ENCODE measurements at places on chromosomes 1 and 21.

DNA sequence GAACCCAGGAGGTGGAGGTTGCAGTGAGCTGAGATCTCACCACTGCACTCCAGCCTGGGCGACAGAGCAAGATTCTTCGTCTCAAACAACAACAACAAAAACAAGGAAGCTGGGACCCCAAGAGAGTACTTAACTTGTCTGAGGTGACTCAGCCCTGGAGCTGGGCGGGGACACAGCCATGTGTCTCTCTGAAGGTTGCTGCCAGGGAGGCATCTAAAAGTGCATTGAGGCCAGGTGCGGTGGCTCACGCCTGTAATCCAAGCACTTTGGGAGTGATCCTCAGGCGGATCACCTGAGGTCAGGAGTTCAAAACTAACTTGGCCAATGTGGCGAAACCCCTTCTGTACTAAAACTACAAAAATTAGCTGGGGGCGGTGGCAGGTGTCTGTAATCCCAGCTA, 7.7 kb downstream of the IFI6 start:
- DNase-seq, result no peak

GRCh38 chr1:202659541-202659940, 50.7 kb downstream of the SYT2 start:
- no peak for DNase-seq

DNA sequence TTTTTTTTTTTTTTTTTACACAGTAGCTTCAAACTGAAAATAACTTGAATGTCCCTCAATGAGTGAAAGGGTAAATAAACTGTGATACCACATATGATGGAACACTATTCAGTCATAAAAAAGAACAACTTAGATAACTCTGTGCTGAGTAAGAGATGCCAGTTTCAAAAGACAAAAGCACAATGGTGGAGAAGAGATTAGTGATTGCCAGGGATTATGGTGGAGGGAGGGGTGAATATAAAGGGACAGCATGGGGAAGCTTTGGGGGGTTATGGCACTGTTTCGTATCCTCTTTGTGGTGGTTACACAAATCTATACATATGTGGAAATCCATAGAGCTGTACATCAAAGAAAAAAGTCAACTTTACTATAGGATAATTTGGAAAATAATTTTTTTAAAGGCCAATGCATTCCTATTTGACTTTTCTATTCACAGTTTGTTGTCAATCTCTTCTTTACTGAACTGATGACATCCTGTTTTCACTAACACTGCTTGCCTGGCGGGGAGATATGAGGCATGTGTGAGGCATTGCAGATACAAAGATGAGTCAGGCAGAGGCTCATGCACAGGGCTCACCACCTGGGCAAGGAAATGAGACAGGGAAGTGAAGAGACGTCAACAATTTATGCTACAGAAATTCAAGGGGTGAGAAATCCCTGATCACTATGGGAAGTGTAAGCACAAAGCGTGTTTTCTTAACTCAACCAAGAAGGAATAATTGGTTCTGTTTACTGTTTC, 302.7 kb downstream of the DUSP10 start:
- DNase-seq, result no peak

DNA sequence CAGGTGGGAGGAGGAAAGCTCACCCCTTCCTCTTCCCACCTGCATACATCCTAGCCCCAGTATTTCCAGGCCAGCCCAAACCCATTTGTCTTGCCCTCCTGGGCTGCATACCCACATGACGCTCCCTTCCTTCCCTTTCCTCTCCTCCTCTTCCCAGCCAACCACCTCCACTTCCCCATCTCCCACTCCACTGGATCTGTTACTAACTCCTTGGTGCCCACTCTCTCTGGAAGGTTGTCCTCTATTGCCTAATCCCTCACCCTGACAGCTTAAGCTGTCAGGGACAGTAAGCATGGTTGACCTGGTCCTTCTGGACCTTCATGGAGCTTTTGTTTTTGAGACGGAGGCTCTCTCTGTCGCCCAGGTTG, 23.0 kb upstream of the SYNC start:
- no peak for DNase-seq

DNA sequence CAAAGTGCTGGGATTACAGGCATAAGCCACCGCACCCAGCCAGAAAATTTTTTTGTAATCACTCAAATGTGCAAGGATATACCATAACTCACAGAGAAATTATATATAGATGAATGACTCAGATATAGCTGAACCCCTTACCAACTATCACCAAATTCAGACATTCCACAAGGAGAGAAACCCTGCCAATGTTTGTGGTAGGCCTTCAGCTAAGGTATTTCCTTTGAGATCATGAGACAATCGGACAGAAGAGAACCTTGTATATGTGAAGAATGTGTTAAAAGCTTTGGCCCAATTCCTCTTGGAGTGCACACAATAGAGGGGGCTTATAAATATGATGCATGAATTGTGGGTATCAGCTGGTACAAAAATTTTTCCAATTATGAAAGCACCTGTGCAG, 50.7 kb downstream of the ZNF684 start:
- no peak for DNase-seq

DNA sequence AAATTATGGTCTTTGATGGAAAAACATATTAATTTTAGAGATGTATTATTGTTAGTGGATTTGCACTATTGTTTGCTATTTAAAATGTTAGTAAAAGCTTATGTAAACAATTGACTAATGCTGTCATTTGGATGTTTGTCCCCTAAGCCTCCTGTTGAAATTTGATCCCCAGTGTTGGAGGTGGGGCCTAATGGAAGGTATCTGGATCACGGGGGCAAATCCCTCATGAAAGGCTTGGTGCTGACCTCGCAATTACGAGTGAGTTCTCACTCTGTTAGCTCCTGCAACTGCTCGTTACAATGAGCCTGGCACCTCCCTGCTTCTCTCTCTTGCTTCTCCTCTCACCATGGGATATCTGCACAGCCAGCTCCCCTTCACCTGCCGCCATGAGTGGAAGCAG, 14.3 kb downstream of the TMEM35B start:
- DNase-seq, result no peak

DNA sequence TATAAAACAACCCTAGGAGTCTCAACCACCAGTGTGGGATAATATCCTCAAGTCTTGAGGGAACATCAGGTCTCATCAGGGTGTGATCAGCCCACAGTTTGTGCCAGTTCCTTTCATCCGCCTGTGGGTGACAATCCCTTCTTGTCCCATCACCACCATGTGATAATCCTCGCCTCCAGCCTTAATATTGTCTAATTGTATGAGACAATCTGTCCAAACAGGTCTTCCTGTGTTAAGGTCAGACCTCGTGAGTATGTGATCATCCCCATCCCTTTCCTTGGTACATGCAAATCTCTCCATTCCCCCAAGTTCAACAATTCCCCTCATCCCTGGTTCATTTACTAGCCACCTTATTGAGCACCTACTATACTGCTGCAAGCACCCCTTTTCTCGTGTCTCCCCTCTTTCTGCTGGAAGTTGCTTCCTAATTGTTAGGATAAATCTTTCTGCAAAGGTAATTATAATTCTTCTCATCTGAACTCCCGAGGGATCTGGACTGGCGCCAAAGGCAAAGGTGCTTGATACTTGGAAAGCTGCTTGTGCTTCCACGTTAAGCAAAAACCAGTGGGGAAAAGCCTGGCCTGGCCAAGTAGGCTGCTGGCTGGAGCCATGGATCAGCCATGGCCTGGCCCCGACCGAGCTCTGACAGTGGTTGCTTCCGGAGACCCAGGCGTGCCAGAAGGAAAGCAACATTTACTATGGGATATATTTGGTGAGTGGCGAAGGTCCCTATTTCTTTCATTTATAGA, 92.5 kb downstream of the RNF220 start:
- no peak for DNase-seq

- no peak for DNase-seq
Observed at GRCh38 chr21:42931560-42932235, 6.3 kb upstream of the ERVH48-1 start.

GRCh38 chr1:231605149-231606100, 21.2 kb upstream of the DISC1 start:
- no peak for DNase-seq

DNA sequence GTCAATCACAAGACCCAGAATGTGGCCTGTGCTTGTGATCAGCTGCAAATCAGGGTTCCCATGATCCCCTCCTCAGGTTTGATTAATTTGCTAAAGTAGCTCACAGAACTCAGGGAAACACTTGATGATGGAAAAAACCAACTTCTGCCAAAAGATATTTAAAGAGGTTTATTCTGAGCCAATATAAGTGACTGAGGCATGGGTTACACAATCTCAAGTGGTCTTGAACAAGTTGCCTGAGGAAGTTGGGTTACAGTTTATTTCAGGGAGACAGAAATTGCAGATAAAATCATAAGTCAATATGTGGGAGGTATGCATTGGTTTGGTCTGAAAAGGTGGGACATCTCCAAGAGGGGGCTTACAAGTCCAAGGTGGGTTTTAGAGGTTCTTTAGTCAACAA, 243.1 kb downstream of the S1PR1 start:
- DNase-seq, result no peak

GRCh38 chr1:107454791-107455190, 314.0 kb downstream of the NTNG1 start:
- no peak for DNase-seq

DNA sequence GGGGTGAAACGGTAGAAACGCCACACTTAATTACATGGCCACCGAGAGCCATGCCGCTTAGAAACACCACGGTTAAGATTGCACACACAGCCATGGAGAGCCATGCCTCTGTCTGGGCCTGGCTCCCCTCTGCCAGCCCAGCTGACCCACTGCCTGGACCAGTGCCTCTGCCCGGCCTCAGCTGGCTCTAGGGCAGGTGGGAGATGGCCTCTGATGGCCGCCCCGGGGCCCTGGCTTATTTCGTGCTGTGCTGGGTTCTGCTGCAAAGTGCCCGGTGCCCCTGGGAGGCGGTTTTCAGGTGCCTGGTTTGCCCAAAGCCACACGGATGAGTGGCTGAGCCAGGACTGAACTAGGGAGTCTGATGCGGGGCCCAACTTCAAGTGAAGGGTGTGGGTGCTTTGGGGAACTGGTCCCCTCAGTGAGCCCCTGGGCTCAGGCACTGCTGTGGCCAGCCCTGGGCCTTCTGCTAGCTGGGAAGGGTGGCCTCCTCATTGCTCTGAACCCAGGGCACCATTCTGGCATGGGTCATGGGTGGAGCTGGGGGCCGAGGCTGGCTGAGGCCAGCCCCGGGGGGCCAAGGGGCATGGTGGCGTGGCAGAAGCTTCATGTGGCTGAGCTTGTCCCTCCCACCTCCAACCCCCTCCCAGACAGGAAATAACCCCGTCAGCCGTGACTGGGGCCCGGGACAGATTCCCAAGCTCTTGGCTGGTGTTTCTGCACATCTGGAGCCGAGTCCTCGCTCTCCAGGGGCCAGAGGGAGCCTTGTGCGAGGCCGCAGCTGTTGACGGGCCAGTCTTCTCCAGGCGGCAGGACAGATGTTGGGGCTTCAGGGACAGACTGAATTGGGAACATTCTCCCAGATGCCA, 1.9 kb upstream of the GPR153 start:
- DNase-seq, result no peak

GRCh38 chr1:18415448-18416027, 65.2 kb upstream of the KLHDC7A start:
- DNase-seq, result no peak

- no peak for DNase-seq
Observed at GRCh38 chr1:28028873-28029654, 59.3 kb downstream of the EYA3 start.

DNA sequence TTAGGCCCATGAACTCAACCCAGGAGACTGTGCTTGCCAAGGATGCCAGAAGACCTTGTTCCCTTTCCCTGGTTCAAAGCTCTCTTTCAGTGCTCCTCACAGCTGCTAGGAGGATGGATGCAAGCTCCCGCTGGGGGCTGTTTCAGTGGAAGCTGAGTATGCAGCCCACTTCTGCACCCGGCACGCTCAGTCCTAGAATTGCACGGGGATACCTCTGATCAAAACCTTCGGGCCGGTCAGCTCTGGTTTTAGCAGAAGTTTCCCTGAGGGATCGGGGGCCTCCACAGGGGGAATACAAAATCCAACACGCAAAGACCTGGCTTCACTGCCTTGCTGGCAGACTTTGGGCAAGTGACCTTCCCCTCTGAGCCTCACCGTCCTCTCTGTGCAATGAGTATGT, 4.2 kb upstream of the SSBP3 start:
- no peak for DNase-seq

DNA sequence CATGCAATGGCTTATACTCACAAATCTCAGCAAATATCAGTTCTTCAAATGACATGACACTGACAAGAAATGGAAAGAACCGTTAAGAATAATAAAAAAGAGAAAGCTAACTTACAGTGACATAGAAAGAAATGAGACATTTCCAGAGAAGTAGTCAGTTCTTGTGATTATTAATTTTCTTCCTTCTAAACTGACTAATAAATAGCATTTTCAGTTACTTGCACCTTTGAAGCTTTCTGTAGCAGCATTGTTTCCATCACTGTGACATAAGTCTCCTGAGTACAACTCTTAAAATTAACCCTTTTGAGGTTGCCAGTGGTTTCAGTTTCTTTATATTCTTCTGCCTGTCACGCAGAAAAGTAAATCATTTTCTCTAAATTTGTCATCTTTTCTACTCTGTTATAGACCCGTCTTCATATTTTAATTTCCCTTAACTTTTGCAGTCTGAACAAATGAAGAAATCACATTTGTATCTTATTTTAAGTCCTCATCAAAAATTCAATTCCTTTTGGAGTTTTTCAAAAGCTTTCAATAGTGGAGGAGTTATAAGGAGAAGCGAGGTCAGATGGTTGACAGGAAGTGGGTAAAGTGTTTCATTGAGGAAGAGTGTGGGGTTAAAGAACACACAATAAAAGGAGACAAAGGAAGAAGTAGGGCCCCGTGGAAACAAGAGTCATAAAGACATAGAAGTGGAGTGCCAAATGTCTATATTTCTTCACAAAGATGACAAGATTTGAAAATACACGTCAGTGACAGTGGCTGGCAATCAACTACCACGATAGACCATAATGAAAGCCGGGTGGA, 57.9 kb upstream of the S1PR1 start:
- no peak for DNase-seq

DNA sequence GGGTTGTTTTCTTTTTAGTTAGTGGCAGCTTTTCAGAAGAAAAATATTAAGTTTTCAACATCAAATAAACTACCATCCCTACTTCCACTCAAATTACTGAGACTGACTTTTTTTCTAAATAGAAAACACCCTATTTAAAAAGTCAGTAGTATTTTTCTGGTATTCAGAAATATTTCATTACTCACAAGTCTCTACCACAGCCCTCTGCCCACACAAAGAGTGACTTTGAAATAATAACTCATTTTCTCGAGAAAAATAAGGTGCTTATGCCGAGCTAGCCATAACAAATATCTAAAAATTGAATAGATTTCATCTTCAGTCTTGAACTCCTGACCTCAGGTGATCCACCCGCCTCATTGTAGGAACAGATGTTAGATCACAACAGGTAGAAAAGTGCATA, 41.8 kb upstream of the USP25 start:
- DNase-seq, result no peak

DNA sequence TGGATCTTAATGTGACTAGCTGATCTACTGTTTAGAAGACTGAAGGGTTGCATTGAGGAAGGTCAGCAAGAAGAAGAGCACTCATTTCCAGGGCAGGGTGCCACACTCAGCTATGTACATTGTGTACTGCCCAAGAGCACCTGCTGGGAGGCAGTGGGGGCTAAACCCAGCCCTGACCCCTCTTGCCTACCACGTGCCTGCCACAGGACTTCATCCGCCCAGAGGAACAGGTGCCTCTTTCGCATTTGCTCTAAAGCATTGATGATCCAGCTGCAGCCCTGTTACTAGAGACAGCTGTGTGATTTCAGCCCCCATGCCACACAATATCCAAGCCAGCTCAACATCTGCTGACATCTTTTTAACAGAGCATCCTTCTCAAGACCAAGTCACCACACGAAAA, 341.8 kb downstream of the LMX1A start:
- DNase-seq, result no peak

- DNase-seq, result no peak
Observed at GRCh38 chr1:54818461-54819194, 17.5 kb upstream of the TTC22 start.
